DND-41 (cell line): ENCODE measurements at places on chromosomes 1 and 21.

- no peak overlapping the region for H3K27ac ChIP-seq
- peaks cover 26% of the 10 kb centered on the region for H3K27me3 ChIP-seq
- no peak for DNase-seq
- no peaks in the 10 kb centered on the region for H3K4me1 ChIP-seq
- no peak overlapping the region for H3K4me3 ChIP-seq
These were observed 40.2 kb downstream of the FOXD2 start for GRCh38 chr1:47478090-47478489.

GRCh38 chr1:22814176-22815042 is 103.8 kb downstream of the EPHB2 start:
- peaks cover 6% of the 10 kb centered on the region for H3K27me3 ChIP-seq
- H3K36me3 ChIP-seq: no peaks in the 10 kb centered on the region
- no peak for DNase-seq
- H3K27ac ChIP-seq: no peak overlapping the region
- H3K4me1 ChIP-seq: no peaks in the 10 kb centered on the region

DNA sequence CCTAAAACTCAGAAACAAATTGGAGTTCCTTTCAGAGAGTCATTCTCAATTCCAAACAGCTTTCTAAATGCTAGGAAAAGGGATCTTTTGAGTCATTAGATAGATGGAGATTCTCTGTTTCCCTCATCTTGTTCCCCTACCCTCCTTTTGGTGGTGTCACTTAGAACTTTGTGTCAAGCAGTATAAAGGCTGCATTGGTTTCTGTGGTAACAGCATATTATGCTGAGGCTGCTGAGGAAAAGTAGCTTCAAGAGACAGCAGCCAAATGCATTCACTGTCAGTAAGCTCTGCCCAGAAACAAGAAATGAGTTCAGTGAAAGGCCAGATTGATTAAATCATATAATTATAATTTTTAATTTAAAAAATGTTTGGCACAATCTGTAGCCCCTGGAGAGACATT is 144.1 kb downstream of the LRRC40 start:
- no peak overlapping the region for H3K4me3 ChIP-seq
- no peaks in the 10 kb centered on the region for H3K36me3 ChIP-seq
- H3K27me3 ChIP-seq: no peaks in the 10 kb centered on the region
- DNase-seq: no peak
- H3K4me1 ChIP-seq: no peaks in the 10 kb centered on the region
- H3K27ac ChIP-seq: no peak overlapping the region

- DNase-seq: no peak
- H3K27me3 ChIP-seq: peaks cover 4% of the 10 kb centered on the region
- H3K4me1 ChIP-seq: no peaks in the 10 kb centered on the region
- no peaks in the 10 kb centered on the region for H3K36me3 ChIP-seq
- no peak overlapping the region for H3K4me3 ChIP-seq
These were observed 1.9 kb downstream of the PLA2G2F start for GRCh38 chr1:20141001-20141400.

DNA sequence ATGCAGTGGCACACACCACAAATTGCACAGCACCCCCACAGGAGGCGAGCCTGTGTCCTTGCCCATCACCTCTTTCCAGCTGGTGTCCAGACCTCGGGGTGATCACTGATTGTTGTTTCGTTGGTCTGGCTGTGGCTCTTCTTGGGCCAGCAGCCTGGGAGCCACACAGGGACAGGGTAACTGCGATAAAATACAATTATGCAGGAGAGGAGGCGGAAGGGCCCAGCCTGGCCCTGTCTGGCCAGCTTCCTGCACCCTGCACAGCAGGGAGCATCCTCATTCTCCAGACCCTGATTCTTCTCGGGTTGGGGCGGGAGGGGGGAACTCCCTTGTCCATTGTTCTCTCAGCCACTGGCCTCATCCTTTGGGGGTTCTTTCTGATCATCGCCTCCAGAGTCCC is 83.6 kb downstream of the ADARB1 start:
- H3K27me3 ChIP-seq: no peaks in the 10 kb centered on the region
- no peak overlapping the region for H3K27ac ChIP-seq
- H3K36me3 ChIP-seq: no peaks in the 10 kb centered on the region; the same call in 1 of the 2 replicates

DNA sequence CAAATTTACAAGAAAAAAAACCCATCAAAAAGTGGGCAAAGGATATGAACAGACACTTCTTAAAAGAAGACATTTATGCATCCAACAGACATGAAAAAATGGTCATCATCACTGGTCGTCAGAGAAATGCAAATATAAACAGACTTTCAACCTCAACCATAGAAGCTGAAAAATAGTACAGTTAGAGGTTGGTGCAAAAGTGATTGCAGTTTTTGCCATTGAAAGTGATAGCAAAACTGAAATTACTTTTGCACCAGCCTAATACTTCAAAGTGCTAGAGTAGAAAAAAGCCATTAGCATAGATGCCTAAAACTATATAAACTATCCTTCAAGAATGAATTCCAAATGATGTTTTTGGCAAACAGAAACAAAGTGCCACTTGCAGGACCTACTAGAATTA is 365.8 kb upstream of the DPYD start:
- H3K27me3 ChIP-seq: no peaks in the 10 kb centered on the region
- H3K27ac ChIP-seq: no peak overlapping the region
- H3K4me3 ChIP-seq: no peak overlapping the region
- peaks cover 19% of the 10 kb centered on the region for H3K4me1 ChIP-seq
- DNase-seq: no peak

DNA sequence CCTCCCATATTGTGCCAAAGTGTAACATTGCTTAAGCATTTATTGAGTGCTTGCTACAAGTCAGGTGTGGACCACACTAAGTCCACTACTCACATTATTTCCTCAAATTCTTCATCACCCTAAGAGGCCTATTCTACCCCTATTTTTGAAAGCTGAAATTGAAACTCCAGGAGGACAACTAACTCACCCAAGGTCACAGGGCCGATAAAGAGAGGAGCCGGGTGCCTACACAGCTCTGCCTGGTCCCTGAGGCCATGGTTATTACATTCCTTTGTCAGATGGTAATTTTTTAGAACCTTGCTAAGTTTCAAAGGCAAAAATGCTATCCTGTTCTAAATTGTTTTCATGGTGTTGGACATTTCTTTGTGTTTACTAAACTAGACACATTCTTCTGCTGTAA is 24.2 kb upstream of the KLHDC8A start:
- H3K27ac ChIP-seq: no peak overlapping the region
- H3K4me1 ChIP-seq: no peaks in the 10 kb centered on the region
- no peaks in the 10 kb centered on the region for H3K36me3 ChIP-seq

DNA sequence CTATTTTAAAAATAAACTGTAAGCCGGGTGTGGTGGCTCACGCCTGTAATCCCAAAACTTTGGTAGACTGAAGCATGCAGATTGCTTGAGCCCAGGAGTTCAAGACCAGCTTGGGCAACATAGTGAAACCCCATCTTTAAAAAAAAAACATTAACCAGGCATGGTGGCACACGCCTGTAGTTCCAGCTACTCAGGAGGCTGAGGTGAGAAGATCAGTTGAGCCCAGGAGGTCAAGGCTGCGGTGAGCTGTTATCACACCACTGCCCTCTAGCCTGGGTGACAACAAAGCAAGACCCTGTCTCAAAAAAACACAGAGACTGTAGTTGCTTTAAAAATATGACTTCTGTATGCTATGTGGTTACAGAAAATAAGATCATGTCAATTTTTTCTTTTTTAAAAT is 24.3 kb upstream of the LSS start:
- H3K27me3 ChIP-seq: no peaks in the 10 kb centered on the region
- H3K4me1 ChIP-seq: 0 out of 2 replicates have a peak, but pooled peaks cover 5% of the 10 kb centered on the region
- peaks cover 96% of the 10 kb centered on the region for H3K36me3 ChIP-seq
- H3K27ac ChIP-seq: no peak overlapping the region
